ENCODE measurements at places on chromosomes 16 and 17. TPM values are rescaled to one million over a fixed set of nuclear protein-coding genes. Genes with fewer than 3 reads are reported as not detected.

SLC6A2 gene
- not detected for total RNA-seq

CDYL2 gene
- 16.2 TPM for total RNA-seq

DPEP1 gene
- total RNA-seq: not detected

PITPNM3 gene
- 1.0 TPM for total RNA-seq

FBF1 gene
- 6.8 TPM for total RNA-seq

FKBP10 gene
- total RNA-seq: 491 TPM

CCL3 gene
- total RNA-seq: not detected

TNRC6C gene
- 7.8 TPM for total RNA-seq

TP53TG3D gene
- not detected for total RNA-seq

CES5A gene
- not detected for total RNA-seq

ABAT gene
- total RNA-seq: 0.55 TPM
